Suppressor macrophage (primary cell): ENCODE measurements at places on chromosomes 3 and 15.

DNA sequence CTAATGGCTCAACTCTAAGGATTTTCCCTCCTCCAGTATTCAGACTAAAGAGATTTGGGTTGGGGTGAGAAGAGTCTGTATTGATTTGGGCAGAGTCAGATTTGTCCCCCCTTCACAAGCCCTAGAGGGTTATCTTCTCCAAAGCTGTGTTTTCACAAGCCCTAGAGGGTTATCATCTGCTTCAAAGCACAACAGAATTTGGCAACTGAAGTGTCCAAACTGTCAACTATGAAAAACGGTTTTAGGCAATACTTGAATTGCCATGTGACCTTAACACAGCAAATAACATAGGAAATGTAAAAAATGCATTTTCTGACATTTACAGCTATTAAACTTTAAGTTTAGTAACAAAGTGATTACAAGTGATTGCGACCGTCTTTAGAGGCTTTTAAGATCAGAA, 119.9 kb downstream of the IMPG2 start:
- DNase-seq = no peak

DNA sequence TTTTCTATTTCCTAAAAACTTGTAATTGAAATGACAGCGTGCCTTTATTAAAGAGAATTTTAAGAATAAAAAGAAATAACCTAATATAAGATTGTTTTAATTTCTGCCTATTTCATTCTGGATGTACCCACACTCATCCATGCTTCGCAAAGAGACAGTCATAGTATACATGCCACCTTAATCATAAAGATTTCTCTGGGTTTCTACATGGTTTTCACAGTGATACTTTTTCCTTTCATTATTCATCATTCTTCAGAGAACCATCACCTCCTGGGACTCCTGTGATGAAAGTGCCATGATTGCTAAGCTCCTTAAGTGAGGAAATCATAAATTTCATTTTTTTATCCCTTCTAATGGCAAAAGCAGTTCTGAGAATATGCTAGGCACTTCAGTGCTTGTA, 4.3 kb upstream of the CCR8 start:
- no peak for DNase-seq

GRCh38 chr3:186067360-186068242, 41.3 kb downstream of the ETV5 start:
- DNase-seq = no peak

- no peak for DNase-seq
Measured at GRCh38 chr3:125079675-125080045, 23.9 kb upstream of the HEG1 start.

GRCh38 chr15:29968895-29969561, 113.7 kb upstream of the GOLGA8J start:
- DNase-seq = no peak

GRCh38 chr3:58251631-58252035, 14.0 kb downstream of the ABHD6 start:
- DNase-seq = no peak

DNA sequence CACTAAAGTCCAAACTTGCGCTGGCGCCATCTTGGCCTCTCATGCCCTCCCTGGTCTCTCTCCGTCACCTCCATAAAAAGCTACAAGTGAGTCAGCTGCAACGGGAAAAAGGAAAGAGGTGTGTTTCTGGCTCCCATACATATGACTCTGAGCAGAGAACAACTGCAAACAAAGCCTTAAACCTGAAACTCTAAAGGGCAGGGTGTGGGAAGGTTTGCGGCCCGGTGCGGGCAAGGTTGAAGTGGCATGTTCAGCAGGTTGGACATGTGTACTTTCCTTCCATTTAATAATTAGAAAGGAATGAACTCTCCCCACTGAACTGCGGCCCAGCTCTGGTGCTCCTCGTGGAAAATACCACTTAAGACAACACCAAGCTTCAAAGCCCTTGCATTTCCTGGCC, 59.0 kb upstream of the PPARG start:
- DNase-seq = no peak

DNA sequence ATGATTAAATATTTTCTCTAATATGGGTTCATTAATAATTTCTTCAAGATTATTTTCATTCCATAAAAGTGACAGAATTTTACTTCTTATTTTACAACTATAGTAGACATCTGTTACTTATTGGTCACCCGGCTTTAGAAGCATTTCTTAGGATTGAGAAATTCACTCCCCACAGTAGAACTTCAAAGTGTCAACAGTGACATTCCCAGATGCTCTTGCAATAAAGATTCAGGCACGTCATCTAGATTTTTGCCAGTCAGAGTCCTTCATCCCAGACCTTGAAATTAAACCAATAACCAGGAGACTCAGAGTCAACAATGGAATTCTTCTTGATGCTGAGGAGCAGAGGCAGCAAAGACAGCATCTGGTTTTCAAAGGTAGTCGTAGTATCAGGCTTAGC, 190.8 kb downstream of the VGLL3 start:
- no peak for DNase-seq

DNA sequence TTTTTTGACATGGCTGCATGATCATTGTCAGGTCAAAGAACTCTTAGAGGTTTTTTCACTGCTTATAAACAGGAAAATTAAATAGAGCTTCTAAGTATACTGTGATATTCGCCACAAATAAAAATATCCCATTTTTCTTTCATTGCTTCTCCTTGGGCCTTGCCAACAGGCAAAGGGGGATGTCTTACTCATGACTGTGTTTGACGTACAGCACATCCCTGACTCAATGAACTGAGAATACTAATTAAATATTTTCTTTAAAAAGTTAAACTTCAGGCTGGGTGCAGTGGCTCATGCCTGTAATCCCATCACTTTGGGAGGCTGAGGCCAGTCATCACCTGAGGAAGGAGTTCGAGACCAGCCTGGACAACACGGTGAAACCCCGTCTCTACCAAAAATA, 41.4 kb upstream of the CCDC80 start:
- DNase-seq = no peak

DNA sequence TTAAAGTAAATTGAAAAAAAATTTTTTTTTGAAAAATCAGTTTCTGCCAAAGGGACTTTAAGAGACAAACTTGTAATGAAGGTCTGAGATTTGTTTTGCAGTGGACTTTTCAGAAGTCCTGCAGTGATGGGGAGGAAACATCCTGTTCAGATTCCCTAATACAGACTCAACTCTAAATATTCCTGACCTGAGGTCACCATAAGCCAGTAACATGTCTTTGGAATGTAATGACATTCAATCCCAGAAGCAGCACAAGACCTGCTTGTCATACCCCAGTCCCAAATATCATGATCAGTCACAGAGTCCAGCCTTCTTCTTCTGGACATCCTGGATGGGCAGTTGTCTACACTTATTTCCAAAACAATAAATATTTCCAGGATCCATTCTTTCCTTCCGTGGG, 53.6 kb downstream of the TMEM39A start:
- DNase-seq = no peak

- peak; percentile 51 for DNase-seq
Measured at GRCh38 chr3:152230370-152230769, 38.4 kb upstream of the MBNL1 start.

- DNase-seq = no peak
Measured at GRCh38 chr3:184512621-184513020, 49.0 kb upstream of the EPHB3 start.

- DNase-seq = no peak
Measured at GRCh38 chr15:42594095-42594494, 18.7 kb downstream of the STARD9 start.

DNA sequence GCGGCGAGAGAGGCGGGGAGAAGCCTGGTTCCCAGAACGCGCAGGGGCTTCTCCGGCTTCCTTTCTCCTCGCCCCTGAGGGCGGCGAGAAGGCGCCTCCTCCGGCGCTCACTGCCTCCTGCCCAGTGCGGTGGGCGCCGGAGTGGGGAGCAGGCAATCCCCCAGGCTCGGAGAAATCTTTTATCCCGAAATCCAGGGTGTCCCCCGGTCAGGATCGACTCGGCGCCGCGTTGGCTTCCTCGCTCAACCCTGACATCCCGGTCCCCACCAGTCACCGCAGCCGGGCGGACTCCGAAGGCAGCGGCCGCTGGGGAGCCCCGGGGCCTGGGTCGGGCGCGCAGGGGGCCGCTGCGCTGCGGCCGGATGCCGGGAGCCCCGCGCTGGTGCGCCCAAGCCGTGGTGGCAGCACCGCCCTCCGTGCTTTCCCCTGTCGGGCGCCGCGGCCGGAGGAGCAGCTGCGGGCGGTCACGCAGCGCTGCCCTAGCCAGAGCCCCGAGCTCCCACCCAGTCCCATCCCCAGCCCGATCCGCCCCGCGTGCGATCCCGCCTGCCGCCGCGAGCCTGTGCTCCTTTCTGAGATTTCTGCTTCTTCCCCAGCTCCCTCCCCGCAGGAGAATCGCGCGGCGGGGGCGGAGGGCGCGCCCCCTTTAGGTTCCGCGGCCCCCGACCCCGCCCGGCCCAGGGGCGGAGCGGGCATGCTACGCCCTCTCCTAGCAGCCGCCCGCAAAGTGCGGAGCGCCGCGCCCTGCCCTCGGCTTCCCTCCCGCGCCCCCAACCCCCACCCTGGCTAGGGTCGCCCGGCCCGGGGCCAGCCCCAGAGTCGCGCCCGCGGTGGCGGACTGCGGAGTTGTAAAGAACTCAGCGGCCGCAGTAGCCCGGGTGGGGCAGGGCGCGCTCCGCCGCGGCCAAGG, 683 bp upstream of the CACNA2D3 start:
- DNase-seq = no peak

- peak; percentile 71 for DNase-seq
Measured at GRCh38 chr3:129330409-129330808, 51.7 kb downstream of the HMCES start.

- DNase-seq = no peak
Measured at GRCh38 chr3:20488151-20488550, 302.1 kb upstream of the SGO1 start.

DNA sequence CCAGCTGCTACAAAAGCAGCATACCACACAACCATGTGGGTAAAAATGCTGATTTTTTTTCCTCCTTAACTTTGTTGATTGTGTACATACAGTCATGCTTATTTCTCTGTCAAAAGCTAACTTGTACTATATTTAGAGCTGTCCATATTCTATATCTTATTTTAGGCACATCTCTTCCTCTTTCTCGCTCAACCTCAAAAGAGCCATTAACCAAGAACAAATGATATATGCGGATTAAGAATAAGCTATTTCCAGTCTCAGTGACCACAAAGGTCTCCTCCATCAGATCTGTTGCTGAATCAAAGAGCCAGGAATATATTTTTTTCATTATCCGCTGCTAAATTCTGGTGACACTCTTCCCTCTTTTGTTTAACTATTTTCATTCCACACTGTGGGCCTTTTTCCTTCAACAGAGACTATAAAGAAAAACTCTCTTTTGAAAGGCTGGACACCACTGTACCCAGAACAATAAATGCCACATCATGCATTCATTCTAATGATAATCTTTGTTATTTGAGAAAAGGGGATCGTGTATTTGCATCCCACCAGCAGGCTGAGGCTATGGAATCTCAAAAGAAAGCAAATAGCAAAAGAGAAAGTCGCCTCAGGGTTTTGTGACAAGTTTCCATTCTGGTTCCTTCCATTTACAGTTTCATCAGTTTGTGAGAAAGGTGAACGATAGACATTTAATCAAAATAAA, 8.0 kb downstream of the TMEM212 start:
- DNase-seq = peak; percentile 64

GRCh38 chr3:16369276-16369675, 104.3 kb downstream of the OXNAD1 start:
- DNase-seq = no peak

DNA sequence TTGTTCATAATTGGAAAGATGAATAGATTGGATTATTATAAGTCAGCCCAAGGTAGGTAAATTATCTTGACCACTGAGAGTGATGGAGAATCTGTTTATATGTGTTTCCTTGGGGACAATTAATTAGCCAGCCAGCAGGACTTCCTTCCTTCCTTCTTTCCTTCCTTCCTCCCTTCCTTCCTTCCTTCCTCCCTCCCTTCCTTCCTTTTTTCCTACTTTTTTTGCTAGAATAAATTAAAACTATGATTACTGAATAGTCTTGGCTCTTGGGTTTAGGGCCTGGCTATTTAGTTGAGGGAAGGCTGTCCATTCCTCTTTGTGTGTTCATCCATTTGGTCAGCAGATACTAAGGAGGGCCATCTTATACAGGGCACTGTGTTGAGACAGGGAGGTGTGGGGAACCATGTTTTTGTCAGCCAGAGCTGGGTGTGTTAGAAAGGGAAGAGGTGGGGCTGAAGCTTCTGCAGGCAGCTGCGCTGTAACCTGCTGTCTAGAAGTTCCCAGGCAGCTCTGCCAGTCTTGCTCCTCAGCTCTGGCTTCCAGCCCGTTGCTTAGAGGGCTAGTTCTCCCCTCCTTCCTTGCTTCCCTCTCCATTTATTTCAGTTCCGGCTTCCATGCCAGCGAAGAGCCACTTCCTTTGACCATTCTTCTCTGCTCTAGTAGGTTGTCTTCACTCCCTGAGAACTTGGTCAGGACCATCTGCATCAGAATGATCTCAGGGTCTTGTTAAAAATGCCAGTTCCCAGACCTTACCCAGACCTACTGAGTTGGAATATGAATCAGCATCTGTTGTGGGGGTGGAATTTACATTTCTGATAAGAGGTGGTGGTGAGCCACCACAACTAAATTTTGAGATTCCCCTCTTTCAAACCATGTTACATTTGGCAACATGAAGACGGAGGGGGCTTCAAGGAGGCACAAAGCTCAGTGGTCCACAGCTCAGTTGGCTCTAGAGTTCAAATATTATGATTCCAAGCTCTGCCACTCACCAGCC, 113.9 kb downstream of the DGKG start:
- peak; percentile 35 for DNase-seq

- DNase-seq = no peak
Measured at GRCh38 chr15:58398643-58399042, 33.1 kb upstream of the LIPC start.

- DNase-seq = no peak
Measured at GRCh38 chr3:49880581-49881315, 11.0 kb upstream of the CAMKV start.

DNA sequence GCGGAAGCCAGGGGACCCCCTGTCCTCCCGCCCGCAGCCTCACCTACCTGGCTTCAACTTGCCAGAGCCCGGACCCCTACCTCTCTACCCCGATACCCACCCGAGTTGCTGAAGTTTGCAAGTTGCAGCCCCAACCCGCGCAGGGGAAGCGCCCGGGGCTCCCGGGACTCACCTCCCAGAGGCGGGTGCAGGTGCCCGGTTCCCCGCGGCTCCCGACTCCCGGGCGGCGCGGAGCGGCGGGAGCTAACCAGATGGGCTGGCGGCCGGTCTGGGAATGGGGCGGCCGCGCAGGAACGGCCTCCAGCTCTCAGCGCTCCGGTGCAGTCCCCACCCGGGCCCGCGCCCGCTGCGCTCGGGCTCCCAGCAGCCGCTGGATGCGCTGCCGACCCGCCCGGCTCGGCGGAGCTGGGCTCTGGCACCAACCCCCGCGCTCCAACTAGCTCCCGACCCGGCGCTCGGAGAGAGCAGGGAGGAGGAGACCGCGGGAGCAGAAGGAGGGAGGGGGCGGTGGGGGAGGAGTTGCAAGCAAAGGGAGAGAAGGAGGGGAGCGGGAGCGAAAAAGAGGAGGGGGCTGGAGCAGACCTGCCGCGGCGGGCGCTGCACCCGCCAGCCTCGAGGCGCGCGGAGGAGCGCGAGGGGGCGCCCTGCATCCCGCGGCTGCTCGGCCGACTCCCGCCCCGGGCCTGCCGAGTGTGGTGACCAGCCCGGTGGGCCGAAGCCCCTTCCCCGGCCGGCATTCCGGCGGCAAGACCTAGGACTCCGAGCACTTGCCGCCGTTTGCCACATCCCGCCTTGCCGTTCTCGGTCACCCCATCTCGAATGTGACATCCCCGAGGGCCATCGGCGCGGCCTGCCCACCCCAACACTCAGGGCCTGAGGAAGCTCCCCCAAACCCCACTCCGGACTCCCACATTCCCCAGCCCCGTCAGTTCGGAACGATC, at the start of gene SEMA5B:
Gene SEMA5B (minus strand): TSS at position 472 of the 941 bp plus-strand sequence. CDS start 66,500 bp downstream, outside the sequence.
- DNase-seq = peak; percentile 46
